Mesothelial cell of epicardium (in vitro differentiated cells): ENCODE measurements at places on chromosomes 2 and 18.

DNA sequence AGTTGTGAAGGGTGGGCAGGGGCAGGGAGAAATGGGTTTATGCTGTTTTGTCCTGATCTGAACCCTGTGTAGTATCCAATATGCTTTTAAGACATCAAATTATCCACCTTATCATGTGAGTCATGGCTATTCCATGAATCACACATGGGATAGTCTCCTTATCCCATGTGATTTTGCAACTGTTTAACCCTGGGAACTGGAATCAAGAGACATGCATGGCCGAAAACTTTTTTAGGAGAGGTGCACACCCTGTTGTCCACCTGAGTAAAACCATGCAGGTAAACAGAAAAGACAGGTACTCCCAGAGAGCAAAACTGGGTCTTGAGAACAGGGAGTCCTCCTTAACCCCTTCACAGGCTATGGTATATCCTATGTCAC is 490.6 kb upstream of the HS6ST1 start:
- no peak for DNase-seq

- DNase-seq, result no peak
Observed at GRCh38 chr2:72415241-72415661, 267.6 kb upstream of the CYP26B1 start.

DNA sequence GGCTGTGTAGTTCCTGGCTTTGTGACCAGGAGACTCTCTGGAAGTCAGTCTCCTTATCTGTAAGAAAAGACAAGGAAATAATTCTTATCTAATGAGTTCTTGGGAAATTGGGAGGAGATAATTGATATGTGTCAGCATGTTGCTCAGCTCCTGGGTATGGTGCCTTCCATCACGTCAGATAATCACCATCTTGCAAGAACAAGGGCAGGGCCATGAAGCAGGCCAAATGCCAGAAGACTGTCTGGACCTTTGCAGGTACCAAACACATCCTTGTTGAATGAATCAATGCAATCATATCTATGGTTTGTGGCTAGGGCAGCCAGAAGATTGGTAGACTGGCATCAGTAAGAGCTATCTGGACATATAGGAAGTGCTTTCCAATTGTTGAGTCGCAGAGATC is 473.5 kb downstream of the TNS1 start:
- DNase-seq, result no peak

- DNase-seq, result no peak
Observed at GRCh38 chr2:225113371-225114015, 71.2 kb upstream of the DOCK10 start.

DNA sequence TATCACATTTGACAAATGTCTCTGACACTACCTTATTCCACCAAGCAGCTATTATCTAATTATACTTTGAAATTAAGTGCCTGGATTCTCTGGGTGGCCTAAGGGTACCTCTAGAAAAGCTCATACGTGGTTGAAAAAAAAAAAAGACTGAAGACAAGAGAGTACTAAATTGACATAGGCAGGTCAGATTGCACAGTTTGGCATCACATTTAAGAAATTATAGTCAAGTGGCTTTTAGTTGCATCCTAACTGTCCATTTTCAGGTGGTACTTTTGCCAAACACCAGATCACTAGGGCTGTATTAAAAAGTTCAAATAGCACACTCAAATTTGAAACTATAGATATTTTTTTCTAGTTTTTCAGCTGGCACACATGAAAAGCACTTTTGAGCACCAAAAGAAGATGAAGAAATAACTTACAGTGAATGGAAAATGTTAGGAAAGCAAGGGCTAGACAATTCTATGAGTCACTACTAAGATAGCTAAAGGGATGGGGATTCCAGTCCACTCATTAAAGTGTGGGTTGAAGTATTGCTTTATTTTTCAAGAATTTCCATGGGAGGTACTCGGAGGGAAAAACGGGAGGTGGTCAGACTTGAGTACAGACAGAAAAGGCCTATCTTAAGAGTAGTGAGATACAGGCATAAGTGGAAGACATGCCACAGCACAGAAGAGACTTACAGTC is 106.5 kb upstream of the COL5A2 start:
- DNase-seq, result no peak

DNA sequence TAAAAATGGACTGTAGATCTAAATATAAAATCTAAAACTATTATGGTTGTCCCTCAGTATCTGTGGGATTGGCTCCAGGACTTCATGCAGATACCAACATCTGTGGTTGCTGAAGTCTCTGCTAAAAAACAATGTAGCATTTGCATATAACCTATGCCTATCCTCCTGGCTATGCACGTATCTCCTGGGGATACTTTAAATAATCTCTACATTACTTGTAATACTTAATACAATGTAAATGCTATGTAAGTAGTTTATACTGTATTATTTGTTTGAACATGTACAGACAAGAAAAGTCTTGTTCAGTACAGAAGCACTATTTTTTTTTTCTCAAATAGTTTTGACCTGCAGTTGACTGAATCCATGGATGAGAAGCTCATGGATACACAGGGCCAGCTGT is 134.9 kb downstream of the ZAP70 start:
- no peak for DNase-seq
